ENCODE measurements at places on chromosomes 2 and 18.

- DNase-seq: no peak
Observed at GRCh38 chr2:11312770-11313471, 31.5 kb downstream of the ROCK2 start.

- DNase-seq: no peak
Observed at GRCh38 chr2:85930129-85931124, 41.6 kb upstream of the ST3GAL5 start.

GRCh38 chr18:1037776-1038175 is 133.1 kb downstream of the ADCYAP1 start:
- DNase-seq: no peak

DNA sequence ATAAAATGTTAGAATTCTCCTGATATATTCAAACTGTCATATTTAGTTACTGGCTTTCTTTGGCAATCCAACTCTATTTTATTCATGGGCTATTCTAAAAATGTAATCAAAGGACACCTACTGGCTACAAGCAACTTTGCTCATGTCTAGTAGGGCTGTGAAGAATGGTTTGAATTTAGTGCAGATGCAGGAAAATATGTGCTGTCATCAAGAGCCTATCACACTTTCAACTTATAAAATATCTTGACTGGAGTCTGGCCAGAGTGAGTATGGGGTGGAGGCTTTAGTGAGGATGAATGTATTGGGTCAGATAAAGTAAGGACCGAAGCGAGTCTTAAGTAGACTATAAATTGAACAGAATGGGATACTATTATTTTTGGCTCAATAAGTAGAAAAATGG is 343.4 kb upstream of the SPRED2 start:
- no peak for DNase-seq

DNA sequence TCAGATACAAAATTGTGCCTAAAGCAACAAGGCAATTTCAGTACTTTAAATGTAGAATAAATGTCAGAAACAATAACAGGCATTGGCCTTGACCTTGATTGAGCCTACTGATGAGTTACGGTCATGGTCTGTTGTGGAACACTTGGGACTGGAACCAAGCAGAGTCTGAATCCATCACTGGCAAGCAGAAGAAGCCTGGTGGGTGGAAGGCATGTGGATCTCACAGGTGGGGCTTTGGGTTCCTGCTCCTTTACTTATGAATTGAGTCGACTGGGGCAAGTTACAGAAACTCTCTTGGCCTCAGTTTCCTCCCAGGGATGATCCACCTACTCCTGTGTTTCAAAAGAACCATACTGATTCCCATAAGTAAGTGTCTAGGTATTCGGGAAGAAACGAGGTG is 102.3 kb downstream of the KCNF1 start:
- no peak for DNase-seq

DNA sequence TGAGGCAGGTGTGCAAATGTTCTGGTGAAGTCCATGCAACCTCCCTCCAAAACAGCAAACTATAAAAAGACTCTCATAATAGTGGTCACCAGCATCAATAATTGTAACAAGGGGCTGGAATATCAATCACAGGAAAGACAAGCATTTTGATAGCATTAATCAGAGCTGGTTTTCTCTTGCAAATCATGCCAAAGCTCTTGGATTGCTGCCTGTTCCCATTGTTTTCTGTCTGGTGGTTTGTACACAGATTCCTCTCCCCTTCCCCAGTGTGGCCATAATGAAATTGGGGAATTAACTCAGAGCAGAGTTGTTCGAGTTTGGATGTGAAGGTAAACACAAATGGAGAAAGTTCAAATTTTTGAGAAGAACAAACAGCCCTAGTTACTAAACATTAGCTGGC is 134.2 kb downstream of the CDCA7 start:
- no peak for DNase-seq

- DNase-seq: no peak
Observed at GRCh38 chr2:225073198-225073597, 30.9 kb upstream of the DOCK10 start.

GRCh38 chr2:241751152-241751551 is 16.7 kb downstream of the D2HGDH start:
- DNase-seq: no peak

DNA sequence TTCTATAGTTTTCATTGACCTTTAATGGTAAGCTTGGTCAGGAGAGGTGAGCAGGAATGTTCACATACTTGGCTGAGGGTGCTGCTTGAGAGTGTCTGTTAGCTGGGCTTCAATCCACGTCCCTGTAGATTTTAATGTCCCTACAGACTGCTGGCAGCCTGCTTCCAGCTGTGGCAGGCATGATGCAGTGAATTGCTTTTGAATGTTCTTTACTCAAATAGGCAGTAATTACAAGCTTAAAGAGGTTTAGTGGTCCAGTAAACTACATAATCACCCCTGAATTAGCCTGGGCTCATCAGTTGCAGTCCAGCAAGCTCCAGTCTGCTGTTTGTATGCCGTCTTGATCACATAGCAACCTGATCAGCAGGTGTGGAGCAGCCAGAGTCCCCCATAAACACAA is 102.1 kb downstream of the MEIS1 start:
- DNase-seq: no peak

GRCh38 chr2:227310756-227311110 is 14.3 kb upstream of the MFF start:
- DNase-seq: no peak

- no peak for DNase-seq
Observed at GRCh38 chr2:72330652-72331051, 183.0 kb upstream of the CYP26B1 start.

GRCh38 chr2:14234911-14235310 is 397.6 kb upstream of the LRATD1 start:
- DNase-seq: no peak

DNA sequence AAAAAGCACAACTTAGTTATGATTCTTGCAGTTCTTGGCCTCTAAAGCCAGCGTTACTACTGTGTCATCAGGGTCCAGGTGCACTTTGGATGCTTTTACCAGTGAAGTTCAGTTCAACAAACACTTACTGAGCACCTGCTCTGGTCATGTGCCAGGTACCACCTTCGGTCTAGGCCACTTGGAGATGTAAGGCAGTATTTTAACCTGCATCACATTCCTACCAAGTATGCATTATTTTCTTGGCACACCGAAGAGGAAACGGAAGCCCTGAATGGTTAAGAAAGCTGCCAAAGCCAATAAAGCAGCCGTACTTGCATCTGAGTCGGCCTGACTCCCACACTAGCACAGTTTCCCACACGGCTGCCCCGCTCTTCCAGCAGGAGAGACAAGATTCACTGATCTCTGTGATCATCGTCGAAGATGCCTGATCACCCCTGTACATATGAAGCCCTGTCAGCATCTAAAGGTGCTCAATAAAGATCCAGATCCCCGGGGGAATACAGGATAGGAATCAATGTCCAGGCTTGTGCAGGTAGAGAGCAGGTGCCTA is 427.1 kb downstream of the EIPR1 start:
- DNase-seq: no peak

Data from CD8-positive, alpha-beta memory T cell (primary cell).